ENCODE measurements at places on chromosomes 7 and 10. TPM values are rescaled to one million over a fixed set of nuclear protein-coding genes. Genes with fewer than 3 reads are reported as not detected.

DNA sequence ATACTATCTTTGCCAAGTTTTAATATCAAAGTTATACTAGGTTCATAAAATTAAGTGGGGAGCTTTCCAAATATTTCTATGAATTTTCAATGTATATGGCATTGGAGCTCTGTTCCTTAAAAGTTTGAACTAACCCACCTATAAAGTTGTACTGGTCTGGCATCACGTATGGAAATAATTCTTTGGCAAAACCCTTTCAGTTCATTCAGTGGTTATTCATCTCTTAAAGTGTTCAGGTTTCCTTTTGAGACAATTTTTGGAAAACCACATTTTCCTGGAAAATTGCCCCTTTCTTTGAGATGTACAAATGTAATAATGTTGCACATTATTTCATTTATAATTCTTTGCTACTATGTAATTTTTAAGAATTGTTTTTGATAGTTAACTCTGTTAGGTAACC lies 62.5 kb upstream of the INPP5A start:
- no peak for DNase-seq

GRCh38 chr7:22255834-22256233 lies 101.1 kb downstream of the RAPGEF5 start:
- DNase-seq = no peak

DNA sequence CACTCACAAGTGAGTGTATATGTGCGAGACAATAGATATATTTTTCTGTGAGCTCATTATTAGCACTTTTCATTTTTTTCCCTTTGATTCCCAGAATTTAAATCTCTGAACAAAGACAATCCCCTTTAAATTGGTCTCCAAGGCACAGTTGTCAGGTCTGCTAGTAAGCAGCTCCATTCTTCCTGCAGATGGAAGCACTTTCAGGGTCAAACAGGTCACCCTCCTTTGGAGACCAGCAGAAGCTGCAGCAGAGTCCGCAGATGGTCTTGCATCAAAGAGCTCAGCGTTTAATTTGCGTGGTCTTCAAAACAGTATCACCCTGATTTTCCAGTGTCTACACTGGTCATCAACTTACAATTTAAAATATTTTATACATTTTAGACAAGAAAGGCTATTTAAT lies 543.8 kb downstream of the ARL4A start:
- DNase-seq = no peak

- peak; percentile 65 for DNase-seq
Observed at GRCh38 chr10:46285966-46286620, 704 bp upstream of the ANTXRL start.

CLRN3 gene
- total RNA-seq = not detected

- DNase-seq = no peak
Observed at GRCh38 chr10:13165177-13165576, 3.8 kb downstream of the MCM10 start.

GRCh38 chr10:74690393-74690792 lies 136.0 kb upstream of the KAT6B start:
- DNase-seq = no peak
